ENCODE measurements at places on chromosomes 11 and 22. TPM values are rescaled to one million over a fixed set of nuclear protein-coding genes. Genes with fewer than 3 reads are reported as not detected.

The SHISA8 gene
- 0.67 TPM for total RNA-seq

The APLNR gene
- 6.3 TPM for total RNA-seq

The MMP10 gene
- total RNA-seq = not detected

The SMIM35 gene
- total RNA-seq = not detected

The NRIP3 gene
- total RNA-seq = 2.0 TPM

The NELL1 gene
- not detected for total RNA-seq

Data from right atrium auricular region (tissue), 2 donors.